ENCODE measurements at places on chromosomes 12 and 14.

DNA sequence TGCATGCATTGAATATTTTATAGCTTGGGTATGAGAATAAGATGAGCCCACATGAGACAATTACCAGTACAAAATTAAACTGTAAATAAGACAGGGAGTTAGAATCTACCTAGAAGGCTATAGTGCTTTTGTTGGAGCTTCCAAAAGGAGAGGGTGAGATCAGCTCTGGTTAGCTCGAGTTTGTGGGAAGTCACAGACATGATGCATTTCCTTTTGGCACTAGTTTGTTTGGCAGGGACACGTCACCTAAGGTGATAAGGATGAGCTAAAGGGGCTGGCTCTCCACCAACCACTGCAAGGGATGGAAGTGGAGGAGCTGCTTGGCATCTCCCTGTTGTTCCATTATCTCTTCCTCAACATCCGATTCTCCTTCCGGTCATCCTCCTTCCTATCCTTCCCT lies 48.5 kb upstream of the CPM start:
- no peak for DNase-seq

DNA sequence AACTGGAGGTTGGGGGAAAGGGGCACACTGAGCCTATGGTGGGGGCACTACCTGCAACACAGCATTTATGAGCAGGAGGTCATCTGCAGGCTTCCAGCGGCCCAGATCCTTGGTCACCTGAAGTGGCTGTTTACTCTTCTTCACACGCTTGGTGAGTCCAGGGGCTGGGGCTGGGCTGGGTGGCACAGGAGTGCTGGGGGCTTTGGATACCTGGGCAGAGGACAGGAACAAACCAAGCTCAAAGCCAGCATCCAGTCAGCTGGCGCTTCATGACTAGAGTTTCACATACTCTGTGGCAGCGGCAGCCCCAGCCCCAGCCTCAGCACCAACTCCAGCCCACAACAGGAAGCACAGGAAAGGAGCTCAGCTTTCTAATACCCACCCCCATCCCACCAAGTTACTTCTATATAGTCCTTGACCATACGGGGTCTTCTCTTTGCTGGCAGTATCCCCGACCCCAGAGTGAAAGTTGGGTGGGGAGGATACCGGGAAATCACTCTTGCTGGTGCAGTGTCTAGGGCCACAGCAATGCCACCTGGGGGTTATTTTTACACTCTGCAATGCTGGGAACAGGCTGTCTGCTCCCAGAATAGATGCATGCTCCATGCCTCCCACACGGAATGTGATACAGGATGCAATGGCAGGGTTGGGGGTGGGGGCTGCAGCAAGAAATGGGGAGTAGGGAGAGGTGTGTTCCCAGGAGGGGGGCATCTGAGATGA lies 3.1 kb downstream of the MCRS1 start:
- no peak for DNase-seq

GRCh38 chr12:106720696-106721095 lies 53.8 kb upstream of the RIC8B start:
- DNase-seq: no peak

DNA sequence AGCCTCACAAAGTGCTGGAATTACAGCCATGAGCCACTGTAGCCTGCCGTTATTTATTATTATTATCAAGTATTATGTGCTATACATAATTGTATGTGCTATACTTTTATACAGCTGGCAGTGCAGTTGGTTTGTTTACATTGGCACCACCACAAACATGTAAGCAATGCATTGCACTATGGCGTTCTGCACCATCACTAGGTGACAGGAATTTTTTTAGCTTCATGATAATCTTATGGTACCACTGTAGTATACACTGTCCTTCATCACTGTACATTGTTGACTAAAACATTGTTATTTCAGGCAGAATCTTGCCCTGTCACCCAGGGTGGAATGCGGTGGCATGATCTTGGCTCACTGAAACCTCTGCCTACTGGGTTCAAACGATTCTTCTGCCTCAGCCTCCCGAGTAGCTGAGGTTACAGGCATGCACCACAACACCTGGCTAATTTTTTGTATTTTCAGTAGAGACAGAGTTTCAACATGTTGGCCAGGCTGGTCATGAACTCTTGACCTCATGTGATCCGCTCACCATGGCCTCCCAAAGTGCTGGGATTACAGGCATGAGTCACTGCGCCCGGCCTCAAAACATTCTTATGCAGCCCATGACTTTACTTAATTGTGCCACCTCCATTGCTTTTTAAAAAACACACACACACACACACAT lies 17.1 kb downstream of the MRPL42 start:
- no peak for DNase-seq

DNA sequence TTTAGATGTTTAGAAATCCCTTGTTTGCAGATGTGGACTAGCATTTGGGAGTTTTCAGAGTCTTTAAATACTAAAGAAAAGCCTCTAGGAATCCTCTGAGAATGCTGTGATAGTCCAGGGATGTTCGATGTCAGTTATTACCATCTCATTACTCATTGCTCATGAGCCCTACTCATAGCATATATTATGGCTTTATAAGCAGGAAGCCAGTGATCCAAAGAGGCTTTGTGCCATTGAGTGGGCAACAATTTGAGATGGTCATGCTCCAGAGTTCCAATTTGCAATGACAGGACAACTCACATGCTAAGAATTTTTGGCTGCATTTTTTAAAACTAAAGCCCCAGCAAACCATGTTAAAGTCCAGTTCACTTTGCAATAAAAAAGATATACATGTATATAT lies 163.0 kb downstream of the OTOGL start:
- DNase-seq: no peak

DNA sequence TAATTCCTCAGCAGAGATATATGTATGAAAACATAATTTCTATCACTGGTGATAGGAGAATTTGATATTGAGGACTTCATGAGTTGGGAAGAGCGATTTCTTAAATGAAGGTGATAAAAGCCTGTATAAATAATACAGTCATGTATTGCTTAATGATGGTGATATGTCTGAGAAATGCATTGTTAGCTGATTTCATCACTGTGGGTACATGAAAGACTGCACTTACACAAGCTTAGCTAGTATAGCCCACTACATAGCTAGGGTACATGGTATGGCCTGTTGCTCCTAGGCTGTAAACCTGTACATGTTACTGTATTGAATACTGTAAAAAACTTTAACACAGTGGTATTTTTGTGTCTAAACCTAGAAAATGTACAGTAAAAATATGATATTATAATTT lies 63.4 kb downstream of the ANO4 start:
- no peak for DNase-seq

- no peak for DNase-seq
Observed at GRCh38 chr12:109739747-109740693, 26.4 kb downstream of the FAM222A start.

DNA sequence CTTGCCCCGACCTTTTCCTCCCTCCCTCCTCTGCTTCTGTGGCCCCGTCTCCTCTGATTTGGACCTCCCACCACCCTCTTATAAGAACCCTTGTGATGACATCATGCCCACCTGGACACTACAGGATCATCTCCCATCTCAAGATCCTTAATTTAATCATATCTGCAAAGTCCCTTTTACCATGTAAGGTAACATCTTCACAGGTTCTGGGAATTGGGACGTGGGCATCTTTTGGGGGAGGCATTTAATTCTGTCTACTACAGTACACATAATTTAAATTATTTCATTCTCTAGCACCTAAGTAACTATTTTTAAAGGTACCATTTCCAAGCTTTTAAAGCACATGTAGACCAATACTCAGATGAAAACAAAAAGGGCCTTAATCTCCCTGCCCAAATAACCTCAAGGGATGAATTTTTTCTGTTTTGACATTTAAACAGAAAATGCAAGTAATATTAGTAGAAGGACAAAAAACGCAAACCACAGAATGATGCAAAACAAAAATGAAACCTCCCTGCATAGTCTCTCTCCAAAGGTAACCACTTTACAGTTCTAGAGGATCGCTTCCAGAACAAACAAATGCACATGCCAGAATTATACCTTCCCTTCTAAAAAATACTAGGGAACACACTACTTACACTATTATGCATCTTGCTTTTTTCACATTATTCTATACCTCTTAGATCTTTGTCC lies 222.1 kb downstream of the AACS start:
- DNase-seq: no peak

- no peak for DNase-seq
Observed at GRCh38 chr12:70963081-70963660, 42.6 kb upstream of the PTPRR start.

DNA sequence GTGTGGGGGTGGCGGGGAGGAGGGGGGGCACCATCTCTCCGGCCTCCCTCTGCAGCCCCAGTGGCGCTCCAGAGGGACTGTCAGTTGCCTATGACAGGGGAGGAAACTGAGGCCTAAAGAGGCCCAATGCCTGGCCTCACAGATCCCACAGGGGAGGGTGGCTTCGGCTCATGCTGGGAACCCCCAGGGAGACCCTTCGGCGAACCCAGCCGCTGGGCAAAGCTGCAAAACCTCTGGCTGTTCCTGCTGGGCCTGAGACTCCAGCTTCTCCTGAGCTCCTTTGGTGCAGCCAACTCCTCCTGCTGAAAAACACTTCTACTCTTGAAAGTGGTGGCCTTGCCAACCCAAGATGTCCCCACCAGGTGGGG lies 170.1 kb upstream of the RTL1 start:
- no peak for DNase-seq

DNA sequence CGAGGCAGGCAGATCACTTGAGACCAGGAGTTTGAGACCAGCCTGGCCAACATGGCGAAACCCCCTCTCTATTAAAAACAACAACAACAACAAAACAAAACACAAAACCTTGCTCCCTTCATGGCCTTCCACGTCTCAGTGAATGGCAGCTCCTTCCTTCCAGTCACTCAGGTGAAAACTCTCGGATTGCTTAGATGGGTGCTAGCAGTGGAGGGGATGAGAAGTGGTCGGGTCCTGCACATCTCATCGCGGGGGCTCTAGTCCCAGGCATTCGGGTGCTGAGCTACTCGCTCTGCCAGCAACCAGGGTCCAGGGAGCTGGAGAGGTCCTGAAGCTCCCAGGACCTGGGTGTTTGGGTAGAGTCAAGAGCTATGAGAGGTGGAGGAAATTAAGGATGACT lies 7.7 kb downstream of the SLC6A13 start:
- no peak for DNase-seq

DNA sequence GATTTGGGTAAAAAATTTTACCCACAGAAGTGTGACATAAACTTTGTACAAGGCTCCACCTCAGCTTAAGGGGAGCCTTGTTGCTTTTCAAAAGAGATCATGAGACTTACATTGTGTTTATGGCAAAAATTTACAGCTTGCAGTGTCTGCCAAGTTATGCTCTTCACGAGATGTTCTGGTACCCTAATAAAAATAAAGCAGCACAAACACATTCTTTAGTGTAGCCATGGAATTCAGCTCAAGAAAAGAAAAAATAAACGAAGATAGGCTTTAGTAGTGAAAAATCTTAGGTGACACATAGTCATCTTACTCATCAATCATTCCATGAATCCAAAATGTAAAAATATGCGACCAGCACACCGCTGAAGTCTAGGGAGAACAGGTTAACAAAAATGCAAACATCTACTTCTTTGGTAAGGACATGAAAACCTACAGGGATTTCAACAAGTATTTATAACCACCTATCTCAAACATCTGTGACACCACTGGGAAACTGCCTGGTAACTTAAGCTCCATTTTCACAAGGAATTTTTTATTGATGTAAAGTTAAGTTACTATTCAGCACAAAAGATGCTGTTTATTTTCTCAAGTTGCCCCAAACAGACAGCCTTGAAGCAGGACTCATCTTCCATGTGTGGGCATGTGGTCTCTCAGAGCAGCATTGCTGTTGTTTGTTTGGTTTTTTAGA lies 32.9 kb downstream of the DMAC2L start:
- DNase-seq: no peak

GRCh38 chr12:4648104-4648500 lies 749 bp downstream of the AKAP3 start:
- DNase-seq: no peak

- no peak for DNase-seq
Observed at GRCh38 chr12:40197590-40197989, 27.2 kb upstream of the LRRK2 start.

DNA sequence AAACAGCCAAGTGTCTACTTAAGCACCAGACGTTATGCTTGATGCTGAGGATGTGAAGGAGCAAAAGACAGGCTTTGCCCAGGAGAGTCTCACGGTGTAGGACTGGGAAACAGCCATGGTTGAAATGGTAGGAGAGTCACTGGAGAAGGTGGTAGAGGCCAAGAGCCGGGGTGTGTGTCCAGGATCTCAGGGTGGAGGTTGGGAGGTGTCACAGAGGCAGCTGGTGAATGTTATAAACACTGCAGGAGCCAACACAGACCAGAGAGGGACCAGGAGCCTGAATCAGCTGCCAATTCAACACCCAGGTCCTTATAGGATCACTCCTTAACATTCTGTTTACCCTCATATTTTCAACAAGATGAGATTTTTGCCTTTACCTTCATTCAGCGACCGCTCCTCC lies 7.5 kb downstream of the NID2 start:
- no peak for DNase-seq

DNA sequence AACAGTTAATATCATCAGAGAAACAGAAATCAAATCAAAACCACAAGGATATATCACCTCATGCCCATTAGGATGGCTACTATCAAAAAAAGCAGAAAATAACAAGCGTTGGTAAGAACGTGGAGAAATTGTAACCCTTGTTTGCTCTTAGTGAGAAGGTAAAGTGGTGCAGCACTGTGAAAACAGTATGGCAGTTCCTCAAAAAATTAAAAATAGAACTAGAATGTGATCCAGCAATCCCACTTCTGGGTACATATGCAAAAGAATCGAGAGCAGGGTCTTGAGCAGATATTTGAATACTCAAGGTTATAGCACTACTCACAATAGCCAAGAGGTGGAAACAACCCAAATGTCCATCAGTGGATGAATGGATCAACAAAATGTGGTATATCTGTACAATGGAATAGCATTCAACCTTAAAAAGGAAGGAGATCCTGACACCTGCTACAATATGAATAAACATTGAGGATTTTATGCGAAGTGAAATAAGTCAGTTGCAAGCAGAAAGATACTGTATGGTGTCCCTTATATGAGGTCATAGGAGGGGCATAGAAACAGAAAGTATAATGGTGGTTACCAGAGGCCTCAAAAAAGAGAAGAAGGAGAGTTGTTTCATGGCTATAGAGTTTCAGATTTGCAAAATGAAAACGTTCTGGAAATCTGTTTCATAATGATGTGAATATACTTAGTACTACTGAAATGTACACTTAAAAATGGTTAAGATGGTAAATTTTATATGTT lies 131.0 kb upstream of the EEA1 start:
- DNase-seq: no peak

DNA sequence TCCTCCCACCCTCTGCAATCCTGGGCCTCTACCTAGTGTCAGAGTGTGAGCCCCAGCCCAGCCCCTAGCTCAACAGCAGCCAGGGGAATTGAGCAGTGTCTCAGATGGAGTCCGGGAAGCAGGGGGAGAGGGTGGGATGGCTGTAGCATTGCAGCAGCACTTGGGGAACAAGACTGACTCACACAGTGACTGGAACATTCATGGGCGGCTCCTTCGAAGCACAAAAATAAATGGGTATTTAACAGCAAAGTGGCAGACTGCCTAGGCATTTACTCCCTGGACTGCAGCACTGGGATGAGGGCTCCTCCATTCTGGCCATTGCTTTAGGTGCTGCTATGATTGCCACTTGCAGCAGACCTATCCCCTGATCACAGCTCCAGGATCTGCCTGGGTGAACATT lies 46.0 kb upstream of the STK38L start:
- DNase-seq: no peak

- no peak for DNase-seq
Observed at GRCh38 chr14:58297412-58297761, 968 bp upstream of the ARID4A start.

Measured in activated gamma-delta T cell treated with anti-CD3 and anti-CD28 coated beads, Interleukin-2, amount 50 U/mL, for 16 hours (primary cell).